Glutamatergic neuron (in vitro differentiated cells): ENCODE measurements at places on chromosomes 12 and 14.

DNA sequence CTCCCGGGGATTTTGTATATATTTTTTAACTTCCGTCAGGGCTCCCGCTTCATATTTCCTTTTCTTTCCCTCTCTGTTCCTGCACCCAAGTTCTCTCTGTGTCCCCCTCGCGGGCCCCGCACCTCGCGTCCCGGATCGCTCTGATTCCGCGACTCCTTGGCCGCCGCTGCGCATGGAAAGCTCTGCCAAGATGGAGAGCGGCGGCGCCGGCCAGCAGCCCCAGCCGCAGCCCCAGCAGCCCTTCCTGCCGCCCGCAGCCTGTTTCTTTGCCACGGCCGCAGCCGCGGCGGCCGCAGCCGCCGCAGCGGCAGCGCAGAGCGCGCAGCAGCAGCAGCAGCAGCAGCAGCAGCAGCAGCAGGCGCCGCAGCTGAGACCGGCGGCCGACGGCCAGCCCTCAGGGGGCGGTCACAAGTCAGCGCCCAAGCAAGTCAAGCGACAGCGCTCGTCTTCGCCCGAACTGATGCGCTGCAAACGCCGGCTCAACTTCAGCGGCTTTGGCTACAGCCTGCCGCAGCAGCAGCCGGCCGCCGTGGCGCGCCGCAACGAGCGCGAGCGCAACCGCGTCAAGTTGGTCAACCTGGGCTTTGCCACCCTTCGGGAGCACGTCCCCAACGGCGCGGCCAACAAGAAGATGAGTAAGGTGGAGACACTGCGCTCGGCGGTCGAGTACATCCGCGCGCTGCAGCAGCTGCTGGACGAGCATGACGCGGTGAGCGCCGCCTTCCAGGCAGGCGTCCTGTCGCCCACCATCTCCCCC lies 777 bp downstream of the ASCL1 start:
- peak; percentile 83 for DNase-seq

- peak; percentile 85 for DNase-seq
These were observed 26.3 kb upstream of the BCDIN3D start for GRCh38 chr12:49868952-49869815.

DNA sequence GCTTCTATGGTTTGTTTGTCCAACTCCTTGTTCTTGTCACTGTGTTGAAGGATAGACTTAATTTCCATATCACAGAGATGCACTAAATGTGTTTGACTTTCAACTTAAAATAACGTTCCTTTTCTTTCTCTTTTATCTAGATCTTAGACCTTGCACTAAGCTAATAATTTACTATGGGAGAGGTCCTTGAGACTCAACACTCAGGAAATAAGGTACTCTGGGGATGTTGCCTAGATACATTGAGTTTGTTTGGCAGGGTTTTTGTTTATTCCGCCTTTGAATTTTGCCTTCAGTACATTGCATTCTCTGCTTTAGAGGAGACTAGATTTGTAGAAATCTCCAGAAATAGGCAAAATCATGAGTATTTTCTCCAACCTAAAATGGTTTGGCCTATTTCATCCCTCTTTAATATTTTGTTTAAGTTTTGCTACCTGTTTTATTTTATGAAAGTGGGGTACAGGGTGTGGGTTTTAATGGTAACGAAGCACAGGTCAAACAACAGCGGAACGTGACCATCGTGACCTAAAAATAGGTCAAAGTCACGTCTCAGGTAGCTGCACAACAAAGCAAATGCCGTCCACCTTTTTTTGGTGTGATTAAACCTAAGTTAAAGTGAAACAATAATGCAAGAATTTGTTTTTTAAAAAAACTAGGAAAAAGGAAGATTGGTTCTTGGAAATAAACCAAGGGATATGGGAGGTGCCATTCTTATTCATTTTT lies 115.3 kb upstream of the CPSF6 start:
- no peak for DNase-seq

DNA sequence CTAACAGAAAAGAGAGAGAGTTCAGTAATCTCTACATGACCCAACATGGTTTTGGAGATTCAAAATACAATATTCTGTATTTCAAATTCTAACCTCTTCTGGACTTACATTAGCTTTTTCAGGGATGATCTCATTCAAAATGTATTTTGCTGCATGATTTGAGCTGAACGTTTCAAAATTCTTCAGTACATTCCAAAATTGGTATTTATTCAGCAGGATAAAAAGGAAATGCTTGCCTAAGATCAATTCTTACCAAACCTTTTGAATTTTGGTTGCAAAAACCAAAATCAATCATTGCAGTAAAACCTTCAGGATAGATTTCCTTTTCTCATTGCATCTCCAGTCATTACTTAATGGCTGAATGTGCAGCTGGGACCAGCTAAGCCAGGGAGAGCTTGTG lies 1761.3 kb upstream of the SEL1L start:
- no peak for DNase-seq

DNA sequence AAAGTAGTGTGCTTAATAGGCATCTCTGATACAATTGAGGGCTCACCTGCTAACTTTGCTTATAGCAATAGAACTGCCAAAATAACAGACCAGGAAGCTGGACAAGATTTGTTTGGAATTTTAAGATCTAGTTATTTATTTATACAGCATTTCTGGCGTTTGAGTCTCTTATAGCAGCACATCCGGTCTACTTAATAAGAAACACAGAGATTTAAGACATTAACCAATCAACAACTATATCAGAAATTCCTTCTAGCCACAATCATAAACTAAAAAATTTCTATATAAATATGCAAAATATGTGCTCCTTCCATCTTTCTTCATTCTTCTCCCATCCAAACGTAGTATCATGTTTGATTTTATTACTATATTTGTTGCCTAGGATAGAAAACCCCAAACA lies 2.6 kb downstream of the RTN1 start:
- no peak for DNase-seq

GRCh38 chr14:55414551-55414950 lies 2.9 kb upstream of the ATG14 start:
- no peak for DNase-seq

DNA sequence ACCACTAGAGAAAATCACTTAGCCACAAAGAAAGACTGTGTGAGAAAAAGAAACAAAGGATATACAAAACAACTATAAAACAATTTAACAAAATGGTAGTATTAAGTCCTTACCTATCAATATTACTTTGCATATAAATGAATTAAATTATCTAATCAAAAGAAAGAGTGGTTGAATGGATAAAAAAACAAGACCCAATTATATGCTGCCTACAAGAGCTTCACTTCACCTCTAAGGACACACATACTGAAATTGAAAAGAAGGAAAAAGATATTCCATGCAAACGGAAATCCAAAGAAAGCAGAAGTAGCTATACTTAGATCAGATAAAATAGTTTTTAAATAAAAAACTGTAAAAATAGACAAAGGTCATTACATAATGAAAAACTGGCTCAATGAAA lies 134.9 kb upstream of the CCDC196 start:
- no peak for DNase-seq

- no peak for DNase-seq
These were observed 49.2 kb downstream of the TMEM132D start for GRCh38 chr12:129854591-129854990.

DNA sequence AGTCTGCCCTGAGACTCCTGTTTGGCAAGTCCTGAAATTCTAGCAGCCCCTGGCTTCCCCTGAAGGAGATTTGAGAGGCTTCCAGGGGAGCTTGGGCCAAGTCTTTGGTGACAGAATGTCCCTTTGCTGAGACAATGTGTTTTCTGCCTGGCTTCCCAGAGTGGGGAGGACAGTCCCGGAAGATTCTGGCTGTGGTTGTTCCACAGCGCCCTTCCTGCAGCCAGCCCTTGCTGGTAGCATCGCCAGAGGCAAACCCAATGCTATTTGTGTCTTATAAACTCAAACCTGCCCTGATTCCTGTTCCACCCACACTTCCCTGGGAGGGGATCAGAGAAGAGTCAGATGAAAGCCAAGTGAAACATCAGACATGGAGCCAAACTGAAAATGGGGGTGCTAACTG lies 56.4 kb upstream of the OAS1 start:
- DNase-seq: no peak

- DNase-seq: no peak
These were observed 370.9 kb downstream of the AEBP2 start for GRCh38 chr12:19810213-19810612.

- DNase-seq: no peak
These were observed 241.0 kb upstream of the ATP2B1 start for GRCh38 chr12:89949457-89950195.

DNA sequence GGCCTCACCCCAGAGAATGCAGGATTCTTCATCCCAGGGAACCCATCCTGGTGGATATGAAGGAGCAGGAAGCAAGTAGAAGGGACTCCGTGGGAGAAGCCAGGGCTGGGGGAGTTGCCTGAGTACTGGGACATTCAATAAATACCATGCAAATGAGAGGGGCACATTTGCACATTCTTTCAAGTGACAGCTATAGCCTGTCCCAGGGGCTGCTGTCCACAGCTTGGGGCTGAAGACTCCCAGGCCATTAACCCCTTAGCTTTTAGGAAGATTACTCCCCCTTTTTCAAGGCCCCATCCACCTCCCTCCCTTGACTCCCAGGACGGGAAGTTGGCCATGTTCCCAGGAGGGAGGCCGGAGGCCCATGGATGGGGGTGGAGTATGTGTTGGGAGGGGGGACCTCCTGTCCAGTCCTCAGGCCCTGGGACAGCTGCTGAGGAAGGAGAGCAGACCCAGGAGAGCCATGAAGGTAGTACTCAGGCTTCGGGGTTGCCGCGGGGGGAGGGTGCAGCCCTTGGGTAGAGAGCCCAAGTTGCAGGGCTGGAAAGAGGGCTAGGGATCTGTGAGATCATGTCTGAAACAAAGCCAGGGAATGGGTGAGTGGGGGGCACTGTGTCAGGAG lies 974 bp upstream of the TNS2 start:
- DNase-seq: peak; percentile 32

DNA sequence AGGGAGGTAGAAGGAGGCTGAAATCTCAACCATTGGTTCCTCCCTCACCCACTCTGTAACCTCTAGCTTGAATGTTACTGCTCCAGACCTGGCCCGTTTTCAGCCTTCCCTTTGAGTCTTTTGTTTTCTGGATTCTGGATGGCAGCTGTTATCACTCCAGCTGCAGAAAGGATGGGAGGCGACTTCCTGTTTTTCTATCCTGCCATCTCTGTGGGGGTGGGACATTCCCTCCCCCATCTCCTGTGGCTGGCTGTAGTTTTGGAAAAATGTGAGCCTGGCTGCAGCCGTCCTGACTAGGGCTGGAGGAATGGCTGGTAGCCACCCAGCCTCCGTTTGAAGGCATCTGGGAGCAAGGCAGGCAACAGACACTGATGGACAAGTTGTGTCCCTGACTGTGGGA lies 2.9 kb upstream of the PPFIBP1 start:
- no peak for DNase-seq

- DNase-seq: peak; percentile 34
These were observed 624 bp upstream of the PLEKHD1 start for GRCh38 chr14:69483765-69484443.

DNA sequence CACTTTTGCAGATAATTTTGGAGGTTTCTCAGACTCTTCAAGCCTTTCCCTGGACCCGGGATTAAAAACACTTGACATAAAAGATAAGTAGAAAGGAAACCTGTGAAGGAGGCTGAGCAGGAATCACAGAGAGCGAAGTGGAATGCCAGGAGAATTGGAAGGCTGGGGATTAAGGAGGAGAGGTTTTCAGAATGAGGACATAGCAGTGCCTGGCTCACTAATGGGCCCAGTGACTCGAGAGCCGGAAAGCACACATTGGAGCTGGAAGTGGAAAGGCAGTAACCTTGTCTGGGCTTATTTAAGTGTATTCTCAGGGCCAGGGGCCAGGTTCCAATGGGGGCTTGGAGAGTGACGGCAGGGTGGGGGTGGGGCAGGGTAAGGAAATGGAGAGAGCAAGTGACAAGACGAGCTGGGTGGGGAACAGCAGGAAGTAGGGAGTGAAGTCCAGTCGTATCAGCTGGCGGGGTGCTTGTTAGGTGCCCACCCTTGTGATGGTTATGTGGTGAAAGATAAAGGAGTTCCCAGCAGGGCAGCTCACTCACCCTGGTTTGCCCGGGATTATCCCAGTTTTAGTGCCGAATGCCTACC lies 13.1 kb downstream of the EVL start:
- no peak for DNase-seq

DNA sequence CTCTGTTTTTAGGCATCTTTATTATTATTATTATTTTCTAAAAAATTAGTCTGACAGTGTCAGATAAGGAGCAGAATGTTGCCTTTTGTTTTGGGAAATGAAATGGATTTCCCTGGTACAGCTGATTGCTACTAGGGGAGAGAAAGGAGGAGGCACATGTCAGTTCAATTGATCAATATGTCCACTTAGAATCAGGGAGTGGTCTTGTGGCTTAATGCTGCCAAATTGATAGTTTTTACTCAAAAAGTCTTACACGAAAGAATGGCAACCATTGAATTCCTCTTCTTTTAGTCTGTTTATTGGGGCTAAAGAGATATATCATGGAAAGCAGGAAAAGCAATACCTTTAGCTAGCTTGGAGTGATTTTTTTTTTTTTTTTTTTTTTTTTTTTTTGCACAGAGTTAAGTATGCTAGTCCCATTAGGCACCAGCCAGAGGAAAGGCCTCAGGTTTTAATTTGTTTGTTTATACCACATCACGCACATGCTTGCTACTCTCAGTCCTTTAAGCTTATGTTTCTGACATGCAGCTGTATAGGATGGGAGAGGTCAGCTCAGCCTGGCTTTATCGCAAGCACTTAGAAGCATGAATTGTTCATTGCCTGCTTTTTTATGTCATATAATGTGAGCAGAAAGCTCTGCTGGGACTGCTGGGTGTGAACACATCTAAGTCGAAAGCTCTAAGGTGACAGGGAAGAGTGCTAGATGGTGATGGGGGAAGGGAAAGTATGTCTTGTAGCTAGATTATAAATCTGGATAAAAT lies 1.4 kb downstream of the AKAP6 start:
- DNase-seq: no peak

GRCh38 chr12:16920451-16920850 lies 314.5 kb upstream of the LMO3 start:
- DNase-seq: no peak

DNA sequence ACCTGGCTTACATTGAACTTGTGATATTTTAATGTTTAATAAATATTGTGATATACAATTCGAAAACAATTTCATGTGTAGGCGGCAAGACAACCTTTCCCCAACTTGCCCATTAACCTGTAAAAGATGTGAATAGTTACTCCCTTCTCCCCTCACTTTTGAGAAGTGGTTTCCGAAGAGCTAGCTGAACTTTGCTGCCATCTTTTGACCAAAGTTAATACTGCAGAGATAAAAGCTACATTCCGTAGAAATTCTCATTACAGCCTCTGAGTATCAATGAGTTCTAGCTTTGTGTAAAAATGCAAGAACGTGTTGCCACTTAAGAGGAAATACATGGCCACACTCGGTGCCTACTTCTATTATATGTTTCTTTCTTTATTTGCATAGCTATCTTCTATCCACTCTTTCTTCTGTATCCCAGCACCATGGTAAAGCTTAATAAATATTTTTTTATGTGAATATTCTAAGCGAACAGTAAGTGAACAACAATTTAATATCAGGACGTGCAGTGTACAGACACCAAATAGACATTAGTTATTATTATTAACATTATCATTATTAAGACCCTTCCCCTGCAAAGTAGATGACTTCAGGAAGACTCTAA lies 105.1 kb upstream of the TMEM260 start:
- no peak for DNase-seq

DNA sequence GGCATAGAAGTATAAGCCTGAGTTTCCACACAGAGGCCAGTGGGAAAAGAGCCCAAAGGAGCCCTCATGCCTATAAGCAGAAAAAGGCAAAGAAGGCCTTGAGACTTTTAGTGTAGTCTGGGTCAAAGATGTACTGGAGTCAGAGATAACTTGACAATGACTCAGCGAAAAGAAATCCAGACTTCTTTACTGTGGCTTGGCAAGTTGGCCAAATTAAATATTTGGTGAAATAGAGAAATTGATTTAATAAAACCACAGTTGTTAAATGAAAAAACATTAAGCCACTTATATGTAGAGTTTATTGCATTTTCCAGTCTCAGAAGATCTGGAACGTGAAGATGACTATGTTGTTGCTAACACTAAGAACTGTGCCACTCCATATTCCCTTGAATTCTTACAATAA lies 105.1 kb downstream of the TMTC3 start:
- no peak for DNase-seq
